ENCODE measurements at places on chromosomes 4 and X. TPM values are rescaled to one million over a fixed set of nuclear protein-coding genes. Genes with fewer than 3 reads are reported as not detected.

The GALNTL6 gene
- not detected for total RNA-seq

The PTPN13 gene
- 7.9 TPM for total RNA-seq

GRCh38 chrX:3712870-3713224 is 602 bp downstream of the PRKX start:
- no peak for DNase-seq

GRCh38 chr4:24799544-24800324 is 4.4 kb downstream of the SOD3 start:
- no peak for DNase-seq

The CT55 gene
- total RNA-seq, result 71.1 TPM

DNA sequence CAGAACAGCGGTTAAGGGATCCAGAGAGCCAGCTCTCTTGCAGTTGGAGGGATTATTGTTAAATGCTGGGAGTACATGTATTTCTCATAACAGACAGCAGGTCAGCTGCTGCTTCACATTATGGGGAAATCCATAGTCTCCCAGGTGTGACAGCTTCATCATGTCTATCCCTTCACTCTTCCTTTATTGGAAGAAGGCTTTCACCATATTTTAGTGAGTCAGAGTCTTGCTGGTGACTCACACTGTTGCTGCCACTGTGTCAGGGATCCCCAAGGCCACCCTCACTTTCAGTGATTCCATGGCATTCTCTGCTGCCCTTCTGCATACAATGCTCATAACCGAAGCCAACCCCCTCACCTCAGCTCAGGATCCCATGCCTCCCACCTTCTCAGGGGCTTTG is 32.9 kb upstream of the PAGE5 start:
- no peak for DNase-seq

DNA sequence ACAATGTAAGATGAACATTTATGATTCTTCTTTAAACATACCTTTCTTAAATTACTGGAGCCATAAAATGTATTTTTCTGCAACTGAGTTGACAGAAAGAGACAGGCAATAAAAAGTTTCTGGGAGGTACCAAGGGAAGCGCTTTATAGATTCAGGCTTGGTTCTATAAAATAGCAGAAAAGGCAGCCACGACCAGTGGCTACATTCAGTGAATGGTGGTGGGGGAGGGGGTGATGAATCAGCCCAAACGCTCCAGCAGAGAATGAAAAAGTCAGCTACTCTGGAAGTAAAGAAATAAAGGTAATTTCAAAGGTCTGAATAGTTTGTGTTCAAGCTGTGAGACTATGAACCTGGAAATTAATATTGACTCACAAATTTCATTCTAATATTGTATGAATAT is 456.1 kb downstream of the KCTD8 start:
- peak; percentile 7 for DNase-seq

- no peak for DNase-seq
These were observed 28.8 kb downstream of the SUPT20HL2 start for GRCh38 chrX:24285082-24285481.

The RAB33A gene
- not detected for total RNA-seq

Data from HT1080 (cell line).